Suppressor macrophage treated with lipopolysaccharide for 1 hour (primary cell): ENCODE measurements at places on chromosomes 5 and 9.
A peak's percentile ranks its signal among the peaks of the same experiment; 100 is the strongest.

GRCh38 chr5:167939686-167940085 is 351.8 kb upstream of the WWC1 start:
- no peak for DNase-seq

DNA sequence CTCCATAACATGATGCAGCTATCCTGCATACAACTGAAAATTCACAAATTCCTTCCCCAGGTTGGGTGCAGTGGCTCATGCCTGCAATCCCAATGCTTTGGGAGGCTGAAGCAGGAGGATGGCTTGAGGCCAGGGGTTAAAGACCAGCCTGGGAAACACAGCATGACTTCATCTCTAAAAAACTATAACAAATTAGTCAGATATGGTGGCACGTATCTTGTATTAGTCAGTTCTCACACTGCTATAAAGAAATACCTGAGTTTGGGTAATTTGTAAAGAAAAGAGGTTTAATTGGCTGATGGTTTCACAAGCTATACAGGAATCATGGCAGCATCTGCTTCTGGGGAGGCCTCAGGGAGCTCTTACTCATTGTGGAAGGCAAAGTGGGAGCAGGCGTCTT is 56.4 kb upstream of the DAPK1 start:
- DNase-seq: no peak

DNA sequence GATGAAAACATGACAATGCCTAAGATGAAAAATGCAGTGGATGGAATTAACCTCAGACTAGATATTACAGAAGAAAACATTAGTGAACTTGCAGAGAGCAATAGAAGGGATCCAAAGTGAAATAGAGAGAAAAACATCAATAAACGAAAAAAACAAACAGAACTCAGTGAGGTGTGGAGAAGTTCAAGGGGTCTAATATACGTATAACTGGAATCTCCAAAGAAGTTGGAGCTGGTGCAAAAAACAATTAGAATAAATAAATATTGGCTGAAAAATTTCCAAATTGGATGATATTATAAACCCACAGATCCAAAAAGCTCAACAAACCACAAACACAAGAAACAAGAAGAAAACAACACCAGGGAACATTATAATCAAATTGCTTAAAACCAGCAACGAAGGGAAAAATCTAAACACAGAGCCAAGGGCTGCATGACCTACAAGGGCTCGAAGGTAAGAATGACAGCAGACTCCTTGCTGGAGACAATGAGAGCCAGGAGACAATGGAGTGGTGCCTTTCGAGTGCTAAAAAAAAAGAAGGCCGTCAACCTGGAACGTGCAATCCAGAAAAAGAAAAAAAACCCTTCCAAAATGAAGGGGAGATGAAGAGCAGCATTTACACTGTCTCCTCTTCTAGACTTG is 11.8 kb downstream of the FAM163B start:
- no peak for DNase-seq

DNA sequence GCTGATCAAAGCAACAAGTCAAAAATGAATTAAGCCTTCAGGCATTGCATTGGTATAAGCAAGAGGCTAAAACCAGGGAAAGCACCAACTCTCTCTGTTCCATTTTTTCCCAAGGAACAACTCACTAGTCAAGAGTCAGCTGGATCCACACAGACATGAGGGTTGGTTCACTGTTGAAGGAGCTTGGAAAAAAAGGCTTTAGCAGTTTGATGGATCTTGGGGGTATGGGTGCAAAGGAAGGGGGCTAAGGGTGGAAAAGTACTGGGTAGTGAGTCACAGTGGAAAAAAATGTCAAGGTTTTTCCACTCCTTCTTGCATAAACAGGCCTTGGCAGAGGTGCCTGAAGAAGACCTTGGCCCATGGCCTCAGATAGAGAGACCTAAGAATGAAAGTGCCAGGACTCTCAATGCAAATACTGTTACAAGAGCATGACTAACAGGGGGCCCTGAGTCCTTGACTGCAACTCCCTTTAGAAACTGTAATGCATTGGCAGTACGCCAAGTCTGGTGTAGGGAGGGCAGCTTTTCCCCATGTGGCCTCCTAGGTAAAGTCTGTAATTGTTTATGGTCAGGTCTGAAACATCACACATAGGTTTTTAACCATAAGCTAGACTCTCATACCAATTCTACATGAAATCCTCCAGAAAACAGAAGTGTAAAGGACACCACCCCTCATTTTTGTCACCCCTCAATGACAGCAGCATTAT is 23.7 kb downstream of the ACTL7A start:
- no peak for DNase-seq

DNA sequence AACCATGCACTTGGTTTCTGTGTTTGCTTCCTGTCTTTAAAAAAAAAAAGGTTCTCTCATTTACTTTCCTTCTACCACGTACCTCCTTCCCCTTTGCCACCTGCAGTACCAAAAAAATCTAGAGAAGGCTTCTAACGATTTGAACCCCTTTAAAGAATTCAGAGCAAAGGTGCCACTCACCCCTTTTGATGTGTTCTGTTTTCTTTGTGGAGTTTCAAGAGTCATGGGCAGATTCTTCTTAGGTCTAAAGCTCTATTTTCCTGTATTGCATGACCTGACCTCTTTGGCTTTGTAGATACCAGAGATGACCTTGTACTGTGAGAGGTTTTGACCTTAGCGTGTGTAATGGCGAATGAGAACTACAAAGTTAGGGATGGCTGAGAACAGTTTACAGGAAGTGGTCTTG is 29.0 kb downstream of the TXNDC8 start:
- no peak for DNase-seq

- no peak for DNase-seq
These were observed 148.7 kb downstream of the LURAP1L start for GRCh38 chr9:12923468-12924009.

- peak; percentile 80 for DNase-seq
These were observed 513.4 kb upstream of the MEF2C start for GRCh38 chr5:89396278-89396954.

DNA sequence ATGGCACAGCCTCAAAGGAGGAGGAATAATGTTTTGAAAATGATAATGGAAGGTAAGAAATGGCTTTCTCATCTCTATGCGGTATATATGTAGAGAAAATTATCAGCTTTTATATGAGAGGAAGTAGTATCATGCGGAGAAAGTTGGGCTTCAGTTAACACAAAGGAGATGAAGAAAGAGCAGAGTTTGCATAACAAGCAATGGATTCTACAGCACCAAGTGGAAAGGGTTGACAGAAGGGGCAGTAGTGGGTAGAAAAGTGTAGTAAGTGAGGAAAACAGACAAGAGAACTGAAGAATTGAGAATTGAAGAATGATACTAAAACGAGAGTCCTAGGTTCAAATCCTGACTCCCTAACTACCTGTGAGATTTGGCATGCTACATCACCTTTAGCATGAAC is 51.0 kb downstream of the GNG10 start:
- no peak for DNase-seq

DNA sequence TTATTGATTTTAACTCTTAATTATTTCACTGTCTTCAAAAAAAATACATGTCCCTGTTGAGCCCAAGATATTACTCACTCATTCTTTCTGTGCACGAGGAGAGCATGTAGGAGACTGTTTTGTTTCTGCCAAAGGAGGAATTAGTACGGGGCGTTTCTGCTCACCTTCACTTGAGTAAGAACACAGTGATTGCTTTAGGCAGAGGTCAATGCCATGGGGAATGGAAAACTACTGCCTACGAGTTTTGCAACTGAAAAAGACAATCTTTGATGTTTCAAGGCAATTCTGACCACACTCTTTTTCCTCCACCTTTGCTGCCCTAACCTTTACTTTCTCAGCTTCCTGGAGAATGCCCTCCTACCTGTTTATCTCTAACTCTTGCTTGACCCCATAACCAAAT is 109.4 kb downstream of the CCDC192 start:
- no peak for DNase-seq

GRCh38 chr9:134187891-134188385 is 23.6 kb upstream of the RNU6ATAC start:
- DNase-seq: no peak

- peak; percentile 53 for DNase-seq
These were observed 97.3 kb downstream of the USP20 start for GRCh38 chr9:129932303-129933151.
